HT-29 (cell line): ENCODE measurements at places on chromosomes 11 and 22. TPM values are rescaled to one million over a fixed set of nuclear protein-coding genes. Genes with fewer than 3 reads are reported as not detected.

PICK1 gene
- 49.5 and 52.5 TPM in 2 replicates for total RNA-seq

DDTL gene
- total RNA-seq = 0.51 and 2.8 TPM in 2 replicates

DNA sequence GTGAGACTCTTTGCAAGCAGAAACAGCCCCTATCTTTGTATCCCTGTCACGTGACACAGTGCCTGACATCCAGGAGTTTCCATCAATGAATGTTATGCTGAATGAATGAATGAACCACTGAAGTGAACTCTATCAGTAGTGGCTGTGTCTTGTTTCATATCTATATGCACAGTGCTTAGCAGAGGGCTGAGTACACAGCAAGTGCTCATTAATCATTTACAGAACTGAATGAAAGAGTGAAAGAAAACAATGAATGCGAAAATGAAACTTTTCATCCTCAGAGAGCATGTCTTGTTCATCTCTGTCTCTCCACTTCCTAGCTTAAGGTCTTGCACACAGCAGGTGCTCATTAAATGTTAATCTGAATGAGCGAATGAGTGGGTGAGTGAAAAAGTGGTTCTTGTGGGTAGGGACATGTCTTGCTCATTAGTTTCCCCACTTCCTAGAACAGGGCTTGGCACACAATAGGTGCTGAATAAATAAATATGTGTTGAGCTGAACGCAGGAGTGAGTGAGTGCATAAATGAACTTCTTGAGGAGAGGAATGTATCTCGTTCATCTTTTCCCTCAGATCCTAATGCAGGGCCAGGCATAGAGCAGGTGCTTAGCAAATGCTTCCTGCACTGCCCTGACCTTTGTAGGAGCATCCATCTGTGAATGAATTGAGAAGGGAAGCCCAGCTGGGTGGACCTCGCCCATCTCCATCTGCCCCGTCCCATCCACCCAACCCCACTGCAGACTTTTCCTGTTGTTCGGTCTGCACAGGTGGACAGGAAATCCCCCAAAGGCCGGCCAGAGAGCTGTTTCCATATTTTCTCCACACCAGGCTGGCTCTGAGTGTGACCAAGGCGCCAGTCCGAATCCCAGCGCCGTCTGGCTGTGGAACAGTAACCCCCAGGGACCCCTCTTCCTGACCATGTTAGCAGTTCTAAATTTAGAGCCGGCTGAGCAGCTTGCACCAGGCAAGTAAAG lies 113.4 kb upstream of the CRYBB3 start:
- no peak for DNase-seq

MMP13 gene
- 0.13 TPM in 1 of 2 replicates, not detected in the other for total RNA-seq

DNA sequence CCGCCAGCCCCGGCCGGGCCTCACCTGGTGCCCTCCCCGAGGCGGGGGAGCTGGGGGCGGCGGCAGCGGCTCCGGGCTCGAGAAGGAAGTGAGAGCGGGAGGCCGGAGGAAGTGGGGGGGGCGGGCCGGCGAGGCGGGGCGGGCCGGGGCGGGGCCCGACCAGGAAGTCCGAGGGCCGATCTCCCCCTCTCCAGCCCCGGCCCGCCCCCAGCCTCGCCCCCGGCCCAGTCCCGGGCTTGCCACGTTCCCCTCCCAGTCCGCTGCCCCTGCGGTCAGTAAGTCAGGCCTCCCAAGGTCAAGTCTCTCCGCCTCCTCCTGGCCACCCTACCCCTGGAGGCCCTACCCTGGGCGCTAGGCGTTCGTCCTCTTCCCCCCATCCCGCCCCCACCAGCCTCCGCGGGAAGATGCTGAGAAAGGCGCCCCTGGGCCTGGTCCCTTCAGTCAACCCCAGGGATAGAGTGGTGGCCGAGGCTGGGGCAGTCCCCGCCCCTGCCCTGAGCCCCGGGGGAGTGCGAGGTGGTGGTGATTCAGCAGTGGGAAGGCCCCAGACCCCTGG lies at the start of gene RHOG:
TSS of gene RHOG (minus strand) at position 90 of the 556 bp plus-strand sequence. CDS start 12,821 bp downstream, outside the sequence.
- peak; percentile 72 for DNase-seq

DNA sequence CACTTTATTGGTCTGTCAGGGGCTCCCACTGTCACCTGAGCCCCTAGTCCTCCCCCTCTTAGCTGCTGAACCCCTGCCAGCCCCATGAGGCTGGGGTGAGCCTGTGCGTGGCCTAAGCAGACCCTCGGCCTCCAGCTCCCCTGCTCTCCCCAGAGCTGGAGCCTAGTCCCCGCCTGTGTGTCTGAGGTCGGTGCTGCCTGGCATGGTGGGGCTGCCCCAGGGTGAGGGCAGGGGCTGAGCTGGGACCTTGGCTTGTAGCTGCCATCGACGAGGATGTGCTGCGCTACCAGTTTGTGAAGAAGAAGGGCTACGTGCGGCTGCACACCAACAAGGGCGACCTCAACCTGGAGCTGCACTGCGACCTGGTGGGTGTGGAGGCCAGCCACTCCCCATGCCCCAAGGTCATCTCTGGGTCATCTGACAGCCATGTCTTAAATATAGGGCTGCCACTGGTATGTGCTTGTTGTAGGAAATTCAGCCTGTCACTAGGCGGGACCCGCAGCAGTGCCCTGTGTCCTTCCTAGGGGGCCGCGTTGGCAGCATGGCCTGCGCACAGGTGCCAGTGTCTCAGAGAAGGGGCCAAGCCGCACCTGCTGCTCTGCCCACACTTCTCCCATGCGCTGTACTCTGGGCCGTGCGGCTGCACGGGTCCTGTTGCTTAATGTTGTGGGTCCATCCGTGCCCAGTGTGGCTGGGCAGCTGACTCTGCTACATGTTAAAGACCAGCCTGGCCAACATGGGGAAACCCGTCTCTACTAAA lies 21.0 kb downstream of the PPIL2 start:
- no peak for DNase-seq

GRCh38 chr11:72217841-72218240 lies 1.2 kb downstream of the FOLR2 start:
- no peak for DNase-seq

GRCh38 chr11:8105133-8105532 lies 24.1 kb downstream of the TUB start:
- DNase-seq = no peak

DNA sequence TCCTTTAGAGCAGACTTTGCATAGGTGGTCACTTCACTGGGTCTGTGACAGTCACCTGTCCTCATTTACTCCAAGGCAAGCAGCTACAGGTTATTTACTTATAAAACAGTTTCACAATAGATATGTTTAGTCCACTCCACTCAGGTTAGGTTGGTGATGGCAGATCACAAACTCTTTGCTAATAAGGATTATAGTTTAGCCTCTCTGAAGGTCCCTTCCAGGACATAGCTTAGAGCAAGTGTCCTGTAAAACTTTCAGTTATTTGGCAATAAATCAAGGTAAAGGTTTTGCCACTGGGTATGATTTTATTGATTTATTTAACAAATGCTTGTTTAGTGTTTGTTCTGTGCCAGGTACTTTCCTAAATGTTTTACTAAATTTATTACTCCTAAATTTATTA lies 8.8 kb downstream of the OR6Q1 start:
- DNase-seq = no peak

GRCh38 chr11:68792400-68792966 lies 41.2 kb upstream of the TESMIN start:
- no peak for DNase-seq

HBB gene
- not detected in 2 replicates for total RNA-seq

- no peak for DNase-seq
Observed at GRCh38 chr11:88164320-88164719, 10.9 kb downstream of the RAB38 start.

DNA sequence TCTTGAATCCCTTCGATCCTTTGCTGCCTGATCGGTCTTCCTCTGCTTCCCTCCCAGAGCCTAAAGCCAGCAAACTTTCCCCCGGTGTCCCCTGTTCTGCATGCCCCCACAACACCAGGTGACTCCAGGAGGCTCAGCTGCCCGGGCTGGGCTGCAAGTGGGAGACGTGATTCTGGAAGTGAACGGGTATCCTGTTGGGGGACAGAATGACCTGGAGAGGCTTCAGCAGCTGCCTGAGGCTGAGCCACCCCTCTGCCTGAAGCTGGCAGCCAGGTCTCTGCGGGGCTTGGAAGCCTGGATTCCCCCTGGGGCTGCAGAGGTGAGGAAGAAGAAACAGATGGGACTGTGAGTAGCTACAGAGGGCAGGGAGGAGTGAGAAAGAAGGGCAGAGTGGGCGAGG lies 3.6 kb downstream of the NHERF4 start:
- DNase-seq = no peak

DNA sequence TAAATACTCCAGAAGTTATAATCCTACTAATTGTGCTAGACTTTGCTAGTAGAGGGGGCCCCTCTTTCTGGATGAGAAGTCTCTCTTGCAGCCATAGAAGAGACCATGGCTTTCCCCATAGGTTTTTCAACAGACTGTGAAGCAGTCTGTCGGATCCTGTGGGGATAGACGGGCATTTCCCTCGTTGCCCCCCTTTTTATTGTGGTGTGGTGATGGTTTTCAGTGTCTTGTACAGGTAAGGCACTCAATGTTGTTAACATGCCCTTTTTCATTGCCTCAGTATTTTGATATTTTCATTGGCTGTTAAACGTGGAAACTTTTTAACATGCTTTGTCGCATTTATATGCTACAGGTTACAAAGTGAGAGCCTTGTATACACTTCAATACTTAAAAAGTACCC lies 16.4 kb upstream of the GAS2L1 start:
- DNase-seq = no peak

PLAAT3 gene
- total RNA-seq = 324 and 325 TPM in 2 replicates

AIFM3 gene
- total RNA-seq = 30.9 and 41.7 TPM in 2 replicates

GGTLC3 gene
- not detected in 2 replicates for total RNA-seq

DNA sequence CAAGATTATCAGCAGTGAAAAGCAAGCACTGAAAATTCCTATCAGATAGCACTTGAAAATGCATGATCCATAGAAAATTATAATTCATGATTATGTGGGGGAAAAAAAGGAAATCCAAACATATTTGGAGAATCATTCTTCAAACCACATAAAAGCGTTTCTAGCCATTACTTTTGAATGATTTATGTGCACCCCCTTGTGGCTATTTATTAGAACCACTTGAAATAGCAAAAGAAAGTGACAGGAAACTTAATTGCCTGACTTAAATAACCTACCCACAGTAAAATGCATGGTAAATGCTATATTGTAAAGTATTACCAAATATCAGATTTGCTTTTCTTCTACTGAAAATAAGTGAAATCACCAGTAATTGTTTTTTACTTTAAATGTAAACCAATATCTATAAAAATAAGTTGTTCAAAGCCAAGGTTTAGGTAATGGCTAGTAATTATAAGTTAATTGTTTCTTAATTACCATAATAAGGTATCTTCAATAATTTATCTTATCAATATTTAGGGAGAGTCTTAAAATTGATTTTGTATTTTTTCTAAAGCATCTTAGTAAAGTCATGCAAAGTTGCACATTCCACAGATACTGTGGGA lies 168.5 kb downstream of the ARHGAP42 start:
- peak; percentile 82 for DNase-seq
